ENCODE measurements at places on chromosomes 2 and 18. TPM values are rescaled to one million over a fixed set of nuclear protein-coding genes. Genes with fewer than 3 reads are reported as not detected.

DNA sequence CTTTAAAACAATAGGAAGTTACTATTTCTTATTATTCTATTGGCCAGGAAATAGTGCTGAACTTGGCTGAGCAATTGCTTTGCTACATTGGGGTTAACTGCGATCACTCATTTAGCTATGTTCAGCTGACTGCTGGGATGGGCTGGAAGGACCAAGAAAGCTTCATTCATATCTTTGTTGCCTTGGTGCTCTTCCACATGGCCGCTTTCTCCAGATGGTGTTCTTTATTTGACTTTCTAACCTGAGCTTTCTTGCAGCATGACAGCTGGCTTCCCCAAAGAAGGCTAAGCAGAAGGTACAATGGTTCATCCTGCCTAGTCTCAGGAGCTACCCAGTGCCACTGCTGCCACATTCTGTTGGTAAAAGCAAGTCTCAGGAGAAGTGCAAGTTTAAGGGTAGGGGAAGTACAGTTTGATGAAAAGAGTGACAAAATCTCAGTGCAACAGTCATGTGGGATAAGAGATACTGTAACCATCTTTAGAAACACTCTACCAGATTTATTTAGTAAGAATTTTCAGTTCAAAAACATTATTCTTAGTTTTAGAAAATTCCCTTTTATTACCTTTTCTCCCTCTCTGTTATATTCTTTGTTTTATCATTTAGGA, 180.6 kb upstream of the RBMS1 start:
- no peak for DNase-seq

DNA sequence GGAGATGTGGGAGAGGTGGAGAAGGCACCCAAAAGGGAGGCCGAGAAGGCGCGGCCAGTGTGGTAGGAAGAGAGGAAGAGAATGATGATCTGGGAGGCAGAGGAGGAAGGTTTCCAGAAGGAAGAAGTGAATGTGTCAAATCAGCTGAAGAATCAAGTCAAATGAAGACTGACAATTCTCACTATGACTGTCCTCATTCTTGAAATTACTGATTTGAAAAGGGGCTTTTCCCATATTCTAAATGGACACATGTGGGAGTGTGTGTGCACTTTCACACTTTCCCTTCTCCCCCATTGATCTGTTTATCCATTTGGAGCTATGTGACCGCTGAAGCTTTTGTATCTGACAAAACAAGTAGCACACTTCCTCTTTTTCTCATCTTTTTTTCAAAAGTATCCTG, 6.1 kb downstream of the AFF3 start:
- no peak for DNase-seq

DNA sequence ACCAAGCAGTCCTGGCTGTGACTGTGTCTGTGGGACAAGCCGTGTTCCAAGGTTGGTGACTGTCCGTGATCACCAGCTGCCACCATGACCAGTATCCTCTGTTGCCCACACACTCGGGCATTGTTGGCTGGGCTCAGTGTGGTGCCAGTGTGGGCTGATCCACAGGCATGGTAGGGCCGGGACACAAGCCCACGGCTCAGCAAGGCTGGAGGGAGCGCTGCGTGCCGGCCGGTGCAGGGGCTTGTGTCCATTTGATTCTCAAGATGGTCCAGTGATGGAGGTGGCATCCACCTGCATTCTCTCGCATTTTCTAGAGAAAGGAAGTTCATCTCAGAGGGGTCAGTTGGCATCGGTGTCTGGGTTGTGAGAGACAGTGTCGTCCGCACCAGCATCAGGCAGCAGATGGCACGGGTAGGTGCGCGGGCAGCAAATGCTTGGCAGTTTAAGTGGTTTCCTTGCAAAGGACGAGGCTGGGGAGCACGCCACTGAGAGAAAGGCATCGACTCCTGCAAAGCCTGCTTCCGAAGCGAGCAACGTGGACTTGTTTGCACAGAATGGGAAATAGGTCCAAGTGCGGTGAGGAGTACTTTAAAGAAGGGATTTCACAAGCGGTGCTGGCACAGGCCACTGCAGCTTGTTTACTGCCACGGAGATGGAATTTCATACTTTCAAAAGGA, 20.9 kb downstream of the TWIST2 start:
- no peak for DNase-seq

DNA sequence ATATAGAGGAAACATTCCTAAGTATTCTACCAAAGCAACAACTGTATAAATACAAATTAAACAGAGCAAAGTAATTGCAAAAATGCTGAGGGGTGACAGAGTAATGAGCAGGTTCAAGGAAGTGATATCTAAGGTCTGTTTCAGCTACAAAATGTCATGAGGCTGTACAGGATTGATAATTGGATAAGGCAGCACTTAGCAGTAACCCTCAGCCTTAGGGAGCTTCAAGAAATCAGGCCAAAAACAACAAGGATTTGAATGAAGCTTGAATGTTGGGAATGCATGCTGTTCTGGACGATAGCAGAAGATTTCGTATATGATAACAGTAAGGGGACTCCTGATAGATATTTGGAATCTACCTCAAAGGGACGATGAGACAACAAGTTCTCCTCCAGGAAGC, 142.0 kb upstream of the MMADHC start:
- DNase-seq = no peak

Gene PLA2R1
- polyA plus RNA-seq = not detected

Gene AQP12B
- polyA plus RNA-seq = 0.95 TPM

DNA sequence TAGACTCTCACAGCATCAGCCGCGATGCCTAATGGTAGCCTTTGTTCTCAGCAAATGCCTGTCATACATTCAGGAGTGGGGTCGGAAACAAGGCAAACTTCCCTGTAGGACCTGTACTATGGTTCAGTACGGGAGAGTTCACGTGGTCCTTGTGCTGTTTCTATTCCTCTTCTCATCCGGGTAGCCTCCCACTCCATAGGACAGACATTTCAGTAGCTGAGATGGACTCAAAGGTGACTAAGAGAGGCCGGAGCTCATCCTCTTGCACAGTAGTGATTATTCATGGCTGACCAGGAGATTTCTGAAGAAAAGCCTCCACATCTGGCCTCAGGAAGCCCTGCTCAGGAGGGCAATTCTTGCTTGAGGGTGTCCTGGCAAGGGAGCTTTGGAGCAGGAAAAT, 117.8 kb upstream of the SPRED2 start:
- DNase-seq = no peak

Gene NYAP2
- 0.16 TPM for polyA plus RNA-seq

- no peak for DNase-seq
These were observed 46.7 kb upstream of the KCNG2 start for GRCh38 chr18:79750980-79751571.

GRCh38 chr18:37422116-37422515, 143.5 kb downstream of the CELF4 start:
- no peak for DNase-seq

- no peak for DNase-seq
These were observed 2.6 kb upstream of the PTPN2 start for GRCh38 chr18:12886498-12887126.

DNA sequence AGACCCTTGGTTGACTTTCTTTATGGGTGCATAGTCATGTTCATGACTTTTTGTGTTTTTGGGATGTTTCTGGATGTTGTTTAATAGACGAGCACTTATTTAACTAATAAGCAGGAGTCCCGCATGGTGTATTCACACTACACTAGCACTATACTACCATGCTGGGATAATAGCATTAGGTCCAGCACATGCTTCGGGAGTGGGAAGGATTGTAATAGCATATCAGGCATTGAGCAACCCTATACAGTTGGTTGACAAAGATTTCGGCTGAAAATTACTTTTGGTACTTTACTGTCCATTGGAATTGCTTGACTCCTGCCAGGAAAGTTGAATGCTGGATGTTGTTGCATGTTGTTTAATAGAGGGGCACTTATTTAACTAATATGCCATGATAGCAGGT, 2.8 kb downstream of the SH3RF3 start:
- no peak for DNase-seq

DNA sequence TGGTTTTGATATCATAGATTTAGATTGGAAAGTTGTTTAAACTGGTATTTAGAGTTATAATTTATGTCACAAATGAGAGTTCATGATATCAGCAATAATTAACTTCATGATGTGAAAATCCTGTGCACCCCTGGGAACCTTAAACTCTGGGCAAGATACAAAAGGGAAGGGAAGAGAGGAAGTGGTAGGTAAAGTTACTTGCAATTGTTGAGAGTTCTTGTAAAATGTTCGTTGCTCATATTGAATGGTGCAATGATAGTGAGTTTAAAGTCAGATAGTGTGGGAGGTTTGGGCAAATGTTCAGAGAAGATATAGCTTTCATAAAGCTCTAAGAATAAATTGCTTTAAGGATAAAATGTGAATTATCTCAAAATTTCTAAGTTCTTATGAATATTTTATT, 75.4 kb downstream of the SP110 start:
- DNase-seq = no peak

Gene DNAH7
- polyA plus RNA-seq = 0.12 TPM

GRCh38 chr2:119490106-119490505, 34.2 kb downstream of the SCTR start:
- DNase-seq = no peak

- DNase-seq = no peak
These were observed 20.6 kb upstream of the CAVIN2 start for GRCh38 chr2:191867507-191867847.

- peak; percentile 48 for DNase-seq
These were observed 23.0 kb downstream of the DBI start for GRCh38 chr2:119389615-119390306.

GRCh38 chr18:12234451-12235190, 19.5 kb upstream of the CIDEA start:
- no peak for DNase-seq

- DNase-seq = no peak
These were observed 107.0 kb upstream of the RAB6C start for GRCh38 chr2:129872446-129872845.

DNA sequence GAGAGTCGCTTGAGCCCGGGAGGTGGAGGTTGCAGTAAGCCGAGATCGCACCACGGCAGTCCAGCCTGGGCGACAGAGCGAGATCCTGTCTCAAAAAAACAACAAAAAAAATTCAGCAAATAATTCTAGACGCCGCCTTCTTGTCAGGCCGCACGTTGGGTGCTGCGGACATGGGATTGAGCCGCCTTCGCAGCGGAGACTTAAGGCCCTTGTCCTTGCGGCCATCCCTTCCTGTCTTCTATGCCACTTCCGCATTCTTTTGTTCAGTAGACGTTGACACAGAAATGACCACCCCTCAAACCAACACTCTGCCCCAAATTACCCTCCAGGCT, 15.8 kb downstream of the PTPN18 start:
- no peak for DNase-seq

Gene GRB14
- 3.5 TPM for polyA plus RNA-seq

Gene CCDC148
- polyA plus RNA-seq = 0.23 TPM

DNA sequence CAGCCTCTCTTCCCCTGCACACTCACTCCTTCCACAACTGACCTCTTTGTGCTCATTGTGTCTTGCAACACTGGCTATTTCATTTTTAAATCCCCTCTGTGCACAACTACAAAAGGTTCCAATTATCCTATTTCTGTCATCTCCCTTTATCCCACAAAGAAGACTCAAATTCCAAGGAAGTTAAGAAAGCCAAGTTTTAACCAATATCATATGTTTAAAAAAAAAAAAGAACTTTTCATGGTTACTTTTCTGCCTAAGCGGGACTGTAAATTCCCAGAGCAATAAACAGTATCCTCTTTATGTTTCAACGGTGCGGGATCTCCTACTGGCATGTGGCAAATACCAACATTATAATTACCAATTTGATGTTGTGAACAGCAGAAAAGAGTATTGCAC, 83.8 kb downstream of the DOCK10 start:
- no peak for DNase-seq

- DNase-seq = no peak
These were observed 43.9 kb downstream of the CHMP3 start for GRCh38 chr2:86519349-86519748.

- no peak for DNase-seq
These were observed 423.5 kb upstream of the FANCL start for GRCh38 chr2:58664523-58665151.

DNA sequence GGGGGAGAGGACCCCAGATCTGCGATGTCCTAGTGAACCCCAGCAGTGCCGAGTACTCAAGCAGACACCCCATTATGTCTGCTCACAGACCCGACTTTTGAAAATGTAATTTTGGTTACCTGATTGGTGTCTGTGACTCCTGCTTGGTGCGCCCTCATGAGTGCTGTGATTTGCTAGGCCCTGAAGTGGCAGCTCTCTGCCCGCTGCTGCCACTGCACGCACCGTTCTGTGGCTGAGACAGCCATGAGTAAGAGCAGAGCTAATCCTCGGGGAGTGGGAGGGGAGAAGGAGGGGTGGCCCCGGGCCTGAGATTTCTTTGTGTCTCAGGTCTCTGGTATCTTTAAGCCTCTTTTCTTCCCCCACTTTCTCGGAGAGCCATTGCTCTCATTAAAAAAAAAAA, 18.2 kb downstream of the FHOD3 start:
- DNase-seq = no peak

- DNase-seq = no peak
These were observed 47.4 kb downstream of the ITGB1BP1 start for GRCh38 chr2:9375857-9376428.
